ENCODE measurements at places on chromosomes 2 and 18.

- peak; percentile 81 for DNase-seq
Measured at GRCh38 chr2:210477496-210477895, 937 bp upstream of the LANCL1 start.

DNA sequence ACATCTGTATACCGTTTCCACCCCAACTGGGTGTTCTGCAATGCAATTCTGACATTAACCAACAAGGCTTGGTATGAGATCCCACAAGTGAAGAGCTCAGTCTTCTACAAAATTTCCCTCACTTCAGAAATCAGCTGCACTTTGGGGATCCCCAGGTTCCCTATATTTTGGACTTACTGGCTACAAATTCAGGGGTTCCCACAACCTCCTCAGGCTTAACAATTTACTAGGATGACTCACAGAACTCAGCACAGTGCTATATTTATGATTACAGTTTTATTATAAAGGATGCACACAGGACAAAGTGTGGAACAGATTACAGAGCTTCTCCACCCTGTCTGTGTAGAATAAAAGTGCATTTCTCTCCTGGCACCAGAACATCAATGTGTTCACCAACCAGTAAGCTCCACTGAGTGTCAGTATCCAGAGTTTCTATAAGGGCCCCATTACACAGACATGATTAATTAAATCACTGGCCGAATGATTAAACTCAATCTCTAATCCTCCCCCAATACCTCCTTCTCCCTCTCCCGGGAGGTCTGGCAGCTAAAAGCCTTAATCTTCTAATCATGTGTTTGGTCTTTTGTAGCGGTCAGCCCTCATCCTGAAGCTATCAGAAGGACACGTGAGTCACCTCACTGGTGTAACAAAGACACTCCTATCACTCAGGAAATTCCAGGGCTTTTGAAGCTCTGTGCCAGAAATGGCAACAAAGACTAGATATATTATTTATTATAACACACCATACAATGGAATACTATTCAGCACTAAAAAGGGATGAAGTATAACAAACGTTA, 84.6 kb downstream of the SLC66A3 start:
- peak; percentile 24 for DNase-seq

DNA sequence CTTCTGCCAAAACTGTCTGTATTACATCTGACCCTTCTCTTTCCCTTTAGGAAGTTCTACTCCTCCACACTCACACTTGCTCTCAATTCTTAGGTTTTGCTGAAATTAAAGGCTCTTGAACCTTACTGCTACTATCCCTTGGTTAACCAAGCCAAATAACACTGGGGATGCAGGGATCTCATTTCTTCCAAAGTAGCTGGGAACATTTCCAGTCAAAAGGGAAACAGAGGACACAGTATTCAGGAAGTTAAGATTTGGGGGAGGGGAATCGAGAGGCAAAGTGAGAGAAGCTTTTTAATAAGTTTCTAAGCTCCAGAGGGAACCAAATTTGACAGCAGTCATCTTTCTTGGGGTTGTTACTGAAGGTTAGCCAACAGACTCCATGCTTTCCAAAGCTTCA, 6.2 kb downstream of the SEPTIN2 start:
- no peak for DNase-seq

DNA sequence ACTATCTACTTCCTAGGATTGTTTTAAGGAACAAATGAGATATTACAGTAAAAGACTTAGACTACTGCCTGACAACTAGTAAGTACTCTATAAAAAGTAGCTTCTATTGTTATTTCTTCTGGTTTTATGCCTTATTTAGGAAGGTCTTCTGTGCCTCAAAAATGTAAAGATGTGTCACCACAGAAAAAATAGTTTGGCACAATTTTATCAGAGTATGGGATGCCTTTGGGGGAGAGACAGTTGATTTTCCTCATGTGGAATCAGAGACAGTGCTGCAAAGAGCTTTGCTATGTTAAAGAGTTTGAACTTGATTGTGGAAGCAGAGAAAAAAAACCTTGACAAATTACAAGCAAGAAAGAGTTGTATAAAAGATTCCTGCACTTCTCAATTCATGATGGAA, 98.4 kb downstream of the EHBP1 start:
- DNase-seq = no peak

DNA sequence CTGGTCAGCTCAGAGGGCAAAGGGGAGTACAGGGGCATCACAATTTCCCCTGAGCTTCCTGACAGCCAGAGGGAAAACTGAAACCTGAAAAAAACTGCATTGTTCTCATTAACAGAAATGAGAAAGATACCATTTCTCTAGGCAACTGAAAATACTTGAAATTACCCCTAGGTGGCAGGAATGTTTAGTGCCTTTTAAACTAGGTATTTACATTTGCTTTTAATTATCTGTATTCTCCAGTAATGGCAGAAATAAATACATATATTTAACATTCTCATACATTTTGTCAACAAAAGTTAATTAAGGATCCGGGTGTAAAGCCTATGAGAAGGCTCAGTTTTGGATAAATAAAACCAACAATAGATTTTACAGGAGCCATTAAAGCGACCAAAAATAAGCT, 34.5 kb downstream of the RPL31 start:
- peak; percentile 58 for DNase-seq

- DNase-seq = no peak
Measured at GRCh38 chr2:144333143-144333555, 186.8 kb downstream of the ZEB2 start.

All from fibroblast of mammary gland (primary cell).